ENCODE measurements at places on chromosomes 2 and 18. TPM values are rescaled to one million over a fixed set of nuclear protein-coding genes. Genes with fewer than 3 reads are reported as not detected.

Gene CYTIP
- 0.89 TPM for total RNA-seq

Gene PCARE
- total RNA-seq = not detected

Gene ATP5F1A
- 818 TPM for total RNA-seq

Gene CDH2
- total RNA-seq = 16.9 TPM

Gene GPN1
- 35.9 TPM for total RNA-seq

Gene LYPD6B
- total RNA-seq = 1.6 TPM

Gene RPIA
- 23.4 TPM for total RNA-seq

Gene RAB12
- 58.1 TPM for total RNA-seq

Gene C1QL2
- 0.55 TPM for total RNA-seq

Gene NAT8
- not detected for total RNA-seq

Gene GKN2
- total RNA-seq = not detected

Gene LONRF2
- total RNA-seq = 0.33 TPM

Gene VWC2L
- not detected for total RNA-seq

Gene SIX3
- 6.6 TPM for total RNA-seq

Gene WNT6
- total RNA-seq = not detected

Gene MLPH
- 10.3 TPM for total RNA-seq

Gene PLA2R1
- total RNA-seq = 1.1 TPM

Gene KCNJ13
- total RNA-seq = not detected

Gene CYRIA
- total RNA-seq = 6.2 TPM

Gene PSMD1
- total RNA-seq = 148 TPM

Gene TFCP2L1
- 3.7 TPM for total RNA-seq

Gene CFAP210
- 0.60 TPM for total RNA-seq

Gene ITGA4
- total RNA-seq = 2.7 TPM

Gene CD8A
- total RNA-seq = 0.44 TPM
